ENCODE measurements at places on chromosomes 2 and 18.

DNA sequence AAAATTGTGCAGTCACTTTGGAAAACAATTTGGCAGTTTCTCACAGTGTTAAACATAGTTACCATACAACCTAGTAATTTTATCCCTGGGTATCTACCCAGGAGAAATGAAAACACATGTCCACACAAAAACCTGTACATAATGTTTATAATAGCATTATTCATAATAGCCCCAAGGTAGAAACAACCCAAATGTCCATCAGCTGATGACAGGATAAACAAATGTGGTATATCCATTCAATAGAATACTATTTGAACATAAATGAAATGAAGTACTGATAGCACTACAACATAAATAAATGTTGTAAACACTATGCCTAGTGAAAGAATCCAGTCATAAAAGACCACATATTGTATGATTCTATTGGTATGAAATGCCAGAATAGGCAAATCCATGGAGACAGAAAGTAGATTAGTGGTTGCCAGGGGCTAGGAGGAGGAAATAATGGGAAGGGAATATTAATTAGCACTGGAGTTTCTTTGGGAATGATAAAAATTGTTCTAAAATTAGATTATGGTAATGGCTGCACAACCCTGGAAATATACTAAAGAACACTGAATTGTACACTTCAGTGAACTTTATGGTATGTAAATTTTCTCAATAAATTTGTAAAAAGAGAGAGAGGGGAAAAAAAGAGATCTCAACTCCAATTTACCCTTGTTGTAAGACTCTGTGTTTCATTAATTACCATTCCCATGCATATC, 20.8 kb upstream of the VIT start:
- no peak for DNase-seq

GRCh38 chr2:96947949-96948833, 38.2 kb downstream of the FAM178B start:
- DNase-seq = no peak

DNA sequence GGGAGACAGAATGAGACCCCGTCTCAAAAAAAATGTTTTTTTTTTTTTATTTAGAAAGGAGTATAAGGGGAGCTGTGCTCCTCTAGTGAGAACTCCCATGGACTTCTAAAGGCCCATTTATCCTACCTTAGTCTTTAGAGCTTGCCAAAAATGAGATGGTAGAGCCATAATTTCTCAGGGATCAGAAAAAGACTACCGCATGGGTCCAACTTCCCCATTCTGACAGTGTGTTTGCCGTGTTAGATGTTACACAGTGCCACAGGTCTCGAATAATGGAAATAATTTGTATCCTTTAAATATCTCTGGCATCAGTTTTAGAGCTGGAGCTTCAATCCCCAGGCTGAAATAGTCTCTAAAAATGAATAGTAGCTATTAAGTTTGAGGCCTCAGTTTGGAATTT, 6.0 kb upstream of the SLC39A10 start:
- DNase-seq = no peak

DNA sequence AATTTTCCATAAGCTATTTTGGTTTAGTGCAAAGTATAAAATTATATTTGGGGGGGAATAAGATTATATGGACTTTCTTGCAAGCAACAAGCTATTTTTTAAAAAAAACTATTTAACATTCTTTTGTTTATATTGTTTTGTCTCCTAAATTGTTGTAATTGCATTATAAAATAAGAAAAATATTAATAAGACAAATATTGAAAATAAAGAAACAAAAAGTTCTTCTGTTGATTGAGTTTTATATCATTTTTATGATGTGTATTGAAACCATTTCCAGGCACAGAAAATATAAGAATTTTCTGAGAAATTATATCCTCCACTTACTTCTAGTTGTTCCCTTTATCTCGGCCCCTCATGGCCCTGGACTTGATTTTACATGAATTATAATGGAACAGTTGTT, 3.7 kb downstream of the CCL20 start:
- DNase-seq = no peak
